GM04504 (cell line): ENCODE measurements at places on chromosomes 6 and 20.

DNA sequence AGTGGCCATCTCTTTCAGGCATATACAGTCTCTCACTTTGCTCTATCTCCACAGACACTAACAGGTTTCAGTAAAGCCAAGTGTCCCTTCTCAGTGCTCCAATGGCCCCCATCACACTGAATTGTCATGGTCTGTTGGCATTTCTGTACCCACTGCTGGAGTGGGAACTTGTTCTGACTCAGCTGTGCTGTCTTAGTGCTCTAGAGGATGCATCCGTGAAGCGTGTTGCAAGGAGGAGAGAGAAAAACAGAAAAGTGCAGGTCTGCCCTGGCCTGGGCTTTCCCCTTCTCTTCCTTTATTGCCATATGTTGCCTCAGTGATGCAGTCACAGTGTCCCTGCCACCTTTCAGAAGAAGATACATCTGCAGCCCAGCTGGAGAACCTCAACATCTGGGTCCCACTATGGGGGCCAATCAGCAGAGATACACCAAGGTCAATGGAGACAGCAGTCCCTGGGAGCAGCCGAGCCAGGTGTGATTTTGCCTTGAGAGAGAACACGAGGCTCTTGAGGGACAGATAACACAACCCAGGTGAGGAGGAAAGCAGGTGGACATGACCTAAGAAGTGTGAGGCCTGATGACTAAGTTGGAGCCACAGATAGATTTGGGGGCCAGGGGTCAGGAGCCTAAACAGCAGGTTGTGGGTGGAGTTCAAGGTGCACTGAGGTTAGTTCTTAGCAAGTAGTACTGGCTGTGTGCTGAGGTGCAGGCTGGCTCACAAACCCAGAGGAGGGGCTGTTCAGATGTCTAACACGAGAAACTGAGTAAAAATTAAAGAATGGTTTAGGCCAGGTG lies 5.6 kb upstream of the PLCG1 start:
- DNase-seq, result no peak

GRCh38 chr6:42511803-42512422 lies 51.9 kb upstream of the UBR2 start:
- no peak for DNase-seq

- no peak for DNase-seq
These were observed 214.4 kb downstream of the ZNF217 start for GRCh38 chr20:53379014-53379832.

DNA sequence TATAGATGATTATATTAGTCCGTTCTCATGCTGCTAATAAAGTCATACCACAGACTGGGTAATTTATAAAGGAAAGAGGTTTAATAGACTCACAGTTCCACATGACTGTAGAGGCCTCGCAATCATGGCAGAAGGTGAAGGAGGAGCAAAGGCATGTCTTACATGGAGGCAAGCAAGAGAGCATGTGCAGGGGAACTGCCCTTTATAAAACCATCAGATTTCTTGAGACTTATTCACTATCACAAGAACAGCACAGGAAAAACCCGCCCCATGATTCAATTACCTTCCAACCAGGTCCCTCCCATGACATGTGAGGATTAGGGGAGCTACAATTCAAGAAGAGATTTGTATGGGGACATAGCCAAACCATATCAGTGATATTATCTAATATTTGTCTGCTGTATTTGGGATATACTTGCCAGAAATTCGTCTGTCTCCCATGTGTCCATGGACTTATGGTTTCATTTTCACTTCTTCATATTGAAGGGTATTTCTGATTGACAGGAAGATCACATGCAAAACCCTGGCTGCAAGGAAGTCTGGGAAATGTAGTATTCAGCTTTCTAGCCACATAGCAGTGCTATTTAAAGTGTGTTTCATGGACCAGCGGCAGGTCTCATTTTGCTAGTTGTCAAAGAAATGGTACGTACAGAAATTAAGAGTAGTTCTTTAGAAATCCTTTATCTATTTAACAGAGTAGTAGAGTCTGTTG lies 50.5 kb upstream of the PAK5 start:
- no peak for DNase-seq

- no peak for DNase-seq
These were observed 21.1 kb downstream of the PHACTR2 start for GRCh38 chr6:143698759-143699429.

- DNase-seq, result peak; percentile 50
These were observed 154.0 kb downstream of the JARID2 start for GRCh38 chr6:15399641-15400470.

- DNase-seq, result no peak
These were observed 20.6 kb upstream of the ARHGAP18 start for GRCh38 chr6:129730477-129731165.

- DNase-seq, result peak; percentile 48
These were observed 192.7 kb upstream of the PMEPA1 start for GRCh38 chr20:57902473-57902872.

GRCh38 chr6:36643977-36644376 lies 34.5 kb upstream of the CDKN1A start:
- no peak for DNase-seq

GRCh38 chr6:19753826-19754225 lies 83.3 kb upstream of the ID4 start:
- no peak for DNase-seq

DNA sequence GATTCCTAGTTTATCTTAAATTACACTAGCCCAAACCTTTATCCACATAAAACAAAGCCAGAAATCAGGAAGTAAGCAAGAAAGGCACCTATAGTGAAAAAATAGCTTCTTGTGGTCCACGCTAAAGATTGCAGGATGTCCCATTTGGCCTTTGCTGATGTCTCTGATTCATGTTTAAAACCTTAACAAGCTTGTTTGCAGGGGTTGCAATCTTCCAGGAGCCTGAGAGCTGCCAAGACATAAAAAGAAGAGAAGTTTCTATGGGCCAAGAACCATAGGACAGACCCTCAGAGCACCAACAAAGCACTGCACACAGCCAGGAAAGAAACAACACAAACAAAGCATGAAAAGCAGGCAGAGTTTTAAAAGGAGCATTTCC lies 49.4 kb downstream of the ADAT2 start:
- no peak for DNase-seq

DNA sequence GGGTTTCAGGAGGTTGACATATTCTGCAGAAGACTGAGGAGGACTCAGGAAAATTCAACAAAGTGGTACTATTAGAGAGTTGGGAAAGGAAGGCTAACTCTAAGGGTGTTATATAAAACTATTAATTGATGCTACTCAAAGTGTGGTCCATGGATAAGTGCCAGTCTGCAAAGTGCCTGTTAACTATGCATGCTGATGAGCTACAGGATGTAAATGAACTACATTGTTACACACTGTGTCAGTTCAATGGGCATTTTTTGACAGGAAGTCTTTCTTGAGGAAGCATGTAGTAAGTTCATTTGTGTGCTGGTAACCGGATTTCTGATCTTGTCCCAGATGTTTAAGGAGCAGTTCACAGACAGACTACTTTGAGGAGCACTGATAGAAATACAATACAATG lies 75.6 kb downstream of the KLHL32 start:
- no peak for DNase-seq

- no peak for DNase-seq
These were observed 121.6 kb upstream of the GJE1 start for GRCh38 chr6:142011156-142011555.

- peak; percentile 77 for DNase-seq
These were observed 20.0 kb upstream of the GSTA3 start for GRCh38 chr6:52929321-52930164.

- no peak for DNase-seq
These were observed 195.3 kb upstream of the KCNK16 start for GRCh38 chr6:39517756-39518155.

DNA sequence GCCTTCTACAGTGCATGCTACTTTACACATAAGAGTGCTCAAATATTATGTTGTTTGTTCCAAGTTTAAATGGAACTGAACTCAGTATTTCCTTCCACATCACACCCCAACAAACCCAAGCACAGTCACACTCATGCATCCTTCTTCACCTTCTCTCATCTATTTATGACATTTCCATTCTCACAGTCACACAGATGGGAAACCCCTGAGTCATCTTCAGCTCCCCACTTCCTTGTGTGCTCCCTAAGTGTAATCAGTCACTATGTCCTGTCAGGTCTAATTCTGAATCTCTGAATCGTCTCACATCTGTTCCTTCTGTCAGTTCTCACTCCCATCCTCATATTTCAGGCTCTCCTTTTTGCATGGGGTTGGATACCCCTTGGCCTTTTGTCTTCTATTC lies 96.0 kb downstream of the RIMS1 start:
- peak; percentile 13 for DNase-seq

DNA sequence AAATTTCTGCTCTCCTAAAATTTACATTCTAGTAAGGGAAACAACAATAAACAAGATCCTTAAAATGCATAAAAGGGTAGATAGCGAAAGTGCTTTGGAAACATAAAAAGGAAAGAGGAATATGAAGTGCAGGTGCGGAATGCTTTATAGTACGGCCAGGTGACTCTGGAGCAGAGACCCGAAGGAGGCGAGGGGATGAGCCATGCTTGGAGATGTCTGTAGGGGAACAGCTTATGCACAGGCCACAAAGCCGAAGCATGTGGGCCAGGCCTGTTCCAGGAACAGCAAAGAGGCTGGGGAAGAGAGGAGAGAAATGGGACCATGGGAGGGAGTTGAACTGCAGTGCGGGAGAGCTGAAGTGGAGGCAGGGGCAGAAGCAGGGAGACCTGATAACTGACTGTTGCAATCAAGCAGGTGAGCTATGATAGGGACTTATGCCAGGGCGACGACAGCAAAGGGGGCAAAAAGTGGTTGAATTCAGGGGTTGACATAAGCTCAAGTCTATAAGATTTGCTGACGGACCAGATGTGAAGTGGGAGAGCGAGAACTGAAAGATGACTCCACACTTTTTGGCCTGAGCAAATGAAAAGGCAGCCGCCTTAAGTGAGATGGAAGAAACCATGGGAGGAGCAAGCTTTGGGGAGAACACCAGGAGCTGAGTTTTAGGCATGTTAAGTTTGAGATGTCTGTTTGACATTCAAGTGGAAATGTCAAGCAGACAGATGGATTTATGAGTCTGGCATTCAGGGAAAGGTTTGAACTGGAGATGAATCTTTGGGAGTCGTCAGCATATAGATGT lies 83.1 kb downstream of the CNBD2 start:
- DNase-seq, result no peak

DNA sequence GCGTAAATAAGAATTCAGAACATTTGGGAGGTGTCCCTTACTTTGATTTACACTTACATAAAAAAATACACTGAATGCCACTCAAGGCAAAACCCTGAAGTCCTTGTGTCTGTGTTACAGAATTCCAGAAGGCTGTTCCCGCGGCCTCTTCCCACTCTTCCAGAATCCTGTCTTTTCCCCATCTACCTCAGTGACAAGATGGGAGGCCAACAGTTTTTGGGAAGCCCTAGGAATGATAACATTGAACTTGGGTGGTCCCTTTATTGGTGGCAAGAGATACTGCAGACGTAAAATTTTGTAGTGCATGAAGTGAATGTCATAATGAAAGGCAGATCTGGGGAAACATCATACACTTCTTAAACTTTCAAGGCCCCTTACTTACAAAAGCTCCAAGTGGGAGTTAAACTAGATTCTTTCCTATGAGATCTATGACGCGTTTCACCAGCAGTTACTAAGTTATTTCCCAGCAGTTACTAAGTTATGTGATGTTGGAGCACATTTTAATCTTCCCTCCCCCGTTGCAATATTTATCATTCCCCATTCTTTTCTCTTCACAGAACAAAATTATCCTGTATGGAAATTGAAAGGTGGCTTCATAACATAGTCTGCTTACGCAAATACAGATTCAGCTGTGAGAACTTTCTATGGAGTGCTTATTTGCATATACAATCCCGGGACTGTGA lies 79.5 kb downstream of the BCAS1 start:
- no peak for DNase-seq

DNA sequence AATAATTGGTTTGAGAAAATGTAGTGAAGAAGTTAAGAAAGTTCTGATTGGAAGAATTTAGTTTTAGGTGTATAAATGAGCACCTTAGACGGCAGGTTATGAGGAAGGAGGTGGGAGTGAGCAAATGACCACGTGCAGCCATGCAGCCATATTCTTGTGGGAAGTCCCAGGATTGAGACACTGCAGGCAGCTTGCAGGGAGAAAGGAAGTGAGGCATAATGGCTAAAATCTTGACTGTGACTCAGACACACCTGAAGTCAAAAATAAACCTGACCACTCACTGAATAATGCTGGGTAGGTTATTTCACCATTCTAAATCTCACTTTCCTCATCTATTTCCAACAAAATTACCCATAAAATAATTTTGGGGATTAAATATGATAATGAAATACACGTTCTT lies 16.6 kb downstream of the DSE start:
- no peak for DNase-seq

DNA sequence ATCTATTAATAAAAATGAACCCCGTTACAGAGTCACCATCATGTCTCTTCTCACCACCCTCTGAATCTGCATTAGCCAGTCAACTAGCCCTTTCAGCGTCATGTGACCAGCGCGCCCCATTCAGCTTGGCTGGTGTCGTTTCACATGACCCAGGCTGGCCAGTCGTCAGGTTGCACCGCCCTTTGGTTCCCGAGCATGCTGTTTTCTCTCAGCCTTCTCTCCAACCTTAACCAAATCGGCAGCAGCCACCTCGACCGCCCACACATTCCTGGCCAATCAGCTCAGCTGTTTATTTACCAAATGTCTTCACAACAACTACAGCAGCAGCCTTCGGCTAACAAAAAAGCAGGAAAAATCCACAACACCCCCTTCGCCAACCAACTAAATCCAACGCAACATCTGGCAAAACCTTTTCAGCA lies 5.6 kb downstream of the SRSF3 start:
- DNase-seq, result no peak
